CD4-positive, alpha-beta T cell (primary cell): ENCODE measurements at places on chromosomes 6 and 20.

DNA sequence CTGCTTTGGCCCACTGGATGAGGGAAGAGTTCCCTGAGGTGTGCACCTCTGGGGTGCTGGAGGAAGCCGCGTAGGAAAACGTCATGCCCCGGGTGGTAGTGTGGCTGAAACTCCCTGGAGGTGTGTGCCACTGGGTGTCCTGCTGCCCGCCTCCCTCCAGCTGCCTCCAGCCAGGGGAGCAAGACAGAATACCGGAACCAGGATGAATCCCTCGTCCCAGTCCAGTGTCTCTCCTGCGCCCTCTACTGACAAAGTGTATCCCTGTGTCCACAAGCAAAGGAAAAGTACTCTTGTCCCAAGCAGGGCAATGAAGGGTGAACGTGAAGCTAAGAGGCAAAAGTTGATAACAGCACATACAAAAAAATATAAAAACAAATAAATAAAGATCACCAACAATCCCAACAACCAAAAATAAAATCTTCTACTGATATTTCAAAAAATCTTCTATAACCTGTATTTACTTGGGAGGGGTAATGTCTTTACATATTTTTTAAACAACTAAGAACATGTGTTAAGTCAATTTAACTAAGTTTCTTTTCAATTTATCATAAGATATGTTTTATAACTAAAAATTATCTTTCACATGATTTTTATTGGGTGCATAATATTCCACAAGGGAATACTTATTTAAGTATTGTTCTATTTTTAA, 437.6 kb downstream of the MAFB start:
- no peak for DNase-seq

DNA sequence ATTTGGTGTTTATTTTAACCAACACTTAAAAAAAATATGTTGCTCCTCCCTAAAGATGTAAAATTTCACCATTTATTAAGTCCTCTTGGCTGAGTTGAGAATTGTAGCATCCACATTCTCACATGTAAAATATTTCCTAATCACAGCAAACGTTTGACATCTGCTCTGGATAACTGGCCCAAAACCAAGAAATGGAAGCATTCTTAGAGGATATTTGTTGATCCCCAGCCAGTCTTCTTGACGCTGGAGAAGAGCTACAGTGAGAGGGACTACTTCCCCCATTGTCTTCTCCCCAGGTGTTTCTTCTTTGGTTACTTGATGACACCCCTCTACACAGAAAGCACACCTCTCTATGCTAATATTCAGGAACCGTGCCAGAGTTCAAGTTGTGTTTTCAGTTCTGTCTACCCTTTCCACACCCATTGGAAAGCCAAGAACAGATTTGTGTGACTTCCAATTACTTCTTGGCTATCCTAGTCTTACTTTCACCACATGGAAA, 454.5 kb upstream of the JAG1 start:
- no peak for DNase-seq

DNA sequence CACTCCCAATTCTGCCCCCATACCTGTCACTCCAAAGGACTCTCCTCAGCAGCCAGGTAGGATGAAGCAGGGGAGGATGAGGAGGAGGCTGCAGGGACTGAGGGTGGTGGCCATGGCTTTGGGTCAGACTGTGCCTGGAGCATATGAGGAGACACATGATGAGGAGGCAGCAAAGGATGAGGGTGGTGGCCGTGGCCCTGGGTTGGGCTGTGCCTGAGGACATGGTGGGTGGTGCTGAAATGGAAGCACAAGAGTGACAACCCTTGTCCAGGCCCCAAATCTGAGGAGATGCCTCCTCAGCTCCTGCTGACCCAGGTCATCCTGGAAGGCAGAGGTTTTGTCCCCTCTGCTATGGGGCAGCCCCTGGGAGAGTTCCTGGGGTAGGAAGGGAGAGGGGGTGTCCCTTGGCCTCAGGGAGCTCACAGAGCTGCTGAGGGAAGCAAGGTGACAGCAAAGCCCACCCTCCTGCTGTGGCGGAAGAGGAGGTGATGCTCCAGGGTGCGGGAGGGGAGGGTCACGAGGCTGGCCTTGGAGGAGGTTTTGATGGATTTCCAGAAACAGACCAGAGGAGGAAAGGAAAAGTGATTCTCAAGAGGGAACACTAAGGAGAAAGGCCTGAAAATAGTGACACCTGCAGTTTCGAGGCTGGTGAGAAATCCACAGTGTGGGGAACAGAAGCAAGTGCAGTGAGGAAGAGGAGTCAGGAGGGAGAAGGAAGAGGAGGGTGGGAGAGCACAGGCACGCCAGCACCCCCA, 4.6 kb downstream of the RAET1G start:
- no peak for DNase-seq

DNA sequence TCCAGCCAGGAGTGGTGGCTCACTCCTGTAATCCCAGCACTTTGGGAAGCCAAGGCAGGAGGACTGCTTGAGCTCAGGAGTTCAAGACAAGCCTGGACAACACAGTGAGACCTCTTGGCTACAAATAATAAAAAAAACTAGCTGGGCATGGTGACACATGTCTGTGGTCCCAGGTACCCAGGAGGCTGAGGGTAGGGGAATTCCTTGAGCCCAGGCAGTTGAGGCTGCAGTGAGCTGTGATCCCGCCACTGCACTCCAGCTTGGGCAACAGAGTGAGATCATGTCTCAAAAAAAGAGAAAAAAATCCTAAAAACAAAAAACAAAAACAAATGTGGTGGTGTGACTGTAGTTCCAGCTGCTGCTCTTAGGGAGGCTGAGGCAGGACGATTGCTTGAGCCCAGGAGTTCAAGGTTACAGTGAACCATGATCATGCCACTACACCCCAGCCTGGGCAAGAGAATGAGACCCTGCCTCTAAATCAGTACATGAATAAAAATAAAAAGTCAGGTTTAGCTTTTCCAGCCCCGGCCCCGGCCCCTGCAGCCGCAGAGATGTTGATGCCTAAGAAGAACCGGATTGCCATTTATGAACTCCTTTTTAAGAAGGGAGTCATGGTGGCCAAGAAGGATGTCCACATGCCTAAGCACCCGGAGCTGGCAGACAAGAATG, 13.5 kb upstream of the SNRPC start:
- DNase-seq = no peak

DNA sequence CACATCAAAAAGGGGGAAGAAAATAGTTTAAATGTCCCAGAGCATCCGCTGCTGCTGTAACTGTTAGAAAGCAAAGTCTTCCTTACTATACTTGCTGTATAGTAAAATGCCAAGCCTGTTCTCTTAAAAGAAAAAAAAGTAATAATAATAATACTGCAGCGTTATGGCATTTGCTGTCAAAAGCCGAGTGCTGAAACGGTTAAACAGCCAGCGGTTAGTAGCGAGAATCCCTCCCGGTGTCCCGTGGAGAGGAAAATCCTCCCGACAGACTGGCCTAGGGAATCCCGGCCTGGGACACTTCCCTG, 19.5 kb upstream of the NFATC2 start:
- no peak for DNase-seq

DNA sequence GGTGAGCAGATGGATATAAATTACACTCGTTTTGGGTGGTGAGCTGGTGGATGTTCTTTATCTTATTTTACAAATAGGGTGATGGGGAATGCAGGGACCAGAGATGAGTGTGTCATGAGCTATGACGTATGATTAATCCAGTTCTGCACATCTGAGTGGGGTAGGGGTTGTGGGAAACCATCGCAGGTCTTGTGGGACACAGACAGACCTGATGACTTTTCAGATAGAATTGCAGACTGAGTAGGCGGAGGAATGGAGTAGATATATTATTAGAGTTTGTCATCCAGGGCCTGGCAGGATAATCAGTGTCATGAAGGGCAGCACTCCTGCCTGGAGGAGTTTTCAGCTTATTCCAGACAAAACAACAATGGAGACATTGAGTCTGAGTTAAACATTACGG, 12.9 kb upstream of the DSP start:
- no peak for DNase-seq

- DNase-seq = no peak
Measured at GRCh38 chr20:25196786-25197120, 1.2 kb downstream of the ENTPD6 start.

DNA sequence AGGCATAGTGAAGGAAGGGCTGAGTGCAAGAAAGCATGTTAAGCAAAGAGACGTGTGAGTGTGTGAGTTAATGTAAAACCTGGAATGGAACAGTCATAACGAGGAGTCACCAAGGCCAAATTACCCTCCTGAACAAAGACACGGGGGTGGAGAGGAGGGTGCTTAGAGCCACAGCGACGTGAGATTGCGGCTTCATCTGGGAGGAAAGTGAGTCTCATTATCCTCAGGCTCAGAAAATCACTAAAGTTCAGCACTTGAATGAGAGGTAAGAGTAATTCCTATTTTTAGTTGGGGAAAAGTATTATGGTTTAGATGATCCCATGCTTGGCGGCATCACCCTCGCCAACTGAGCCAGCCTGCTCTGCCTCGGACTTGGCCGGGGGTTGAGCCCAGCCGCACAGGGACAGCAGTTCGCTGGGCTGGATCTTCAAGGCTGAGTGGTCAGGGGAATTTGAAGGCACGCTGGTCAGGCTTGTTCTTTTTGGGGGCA, 136.6 kb downstream of the DTNBP1 start:
- no peak for DNase-seq

- DNase-seq = no peak
Measured at GRCh38 chr20:42572320-42573016, 617.2 kb downstream of the PTPRT start.

- no peak for DNase-seq
Measured at GRCh38 chr6:149168968-149169367, 148.5 kb upstream of the TAB2 start.

- no peak for DNase-seq
Measured at GRCh38 chr6:137248702-137249101, 29.5 kb upstream of the IFNGR1 start.

- no peak for DNase-seq
Measured at GRCh38 chr6:135566311-135567068, 69.0 kb upstream of the AHI1 start.

GRCh38 chr20:60482221-60483008, 524.2 kb downstream of the CDH26 start:
- DNase-seq = no peak

DNA sequence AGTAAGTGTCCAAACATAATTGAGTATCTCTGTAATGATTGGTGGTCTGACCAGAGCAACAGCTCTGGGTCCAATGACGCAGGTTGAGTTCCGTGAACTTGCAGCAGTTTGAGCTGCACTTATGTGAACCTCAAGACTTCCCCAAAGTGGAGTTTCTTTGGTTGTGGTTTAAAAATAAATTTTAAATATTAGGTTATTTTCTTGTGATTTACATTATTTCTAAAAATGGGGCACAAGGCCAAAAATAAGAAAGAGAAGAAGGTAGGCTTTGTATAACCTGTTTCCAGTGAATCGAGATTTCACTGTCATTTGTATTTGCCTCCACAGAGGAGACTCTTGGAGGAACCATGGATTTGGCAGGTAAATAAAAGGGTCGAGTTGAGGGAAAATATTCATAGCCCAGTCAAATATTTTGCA, 166.4 kb upstream of the ZNF217 start:
- DNase-seq = no peak

- DNase-seq = no peak
Measured at GRCh38 chr20:46357030-46357514, 48.8 kb upstream of the CDH22 start.

DNA sequence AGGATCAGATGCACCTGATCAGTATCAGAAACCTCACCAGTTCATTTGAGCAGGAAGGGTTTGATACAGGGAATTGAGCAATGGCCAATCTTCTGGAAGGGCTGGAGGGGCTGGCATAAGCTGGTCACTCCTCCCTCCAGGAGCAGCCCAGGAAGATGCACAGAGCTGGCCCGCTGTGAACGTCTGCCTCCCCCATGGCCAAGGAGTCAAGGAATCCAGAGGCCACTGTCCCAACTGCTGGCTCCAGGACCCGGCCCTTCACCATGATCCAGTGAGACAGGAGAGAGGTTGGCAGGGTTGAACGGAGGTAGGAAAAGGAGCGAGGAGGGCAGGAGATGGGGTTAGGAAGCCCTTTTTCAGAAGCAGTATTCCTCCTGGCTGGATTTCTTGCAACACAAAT, 113.9 kb upstream of the CST7 start:
- no peak for DNase-seq

- no peak for DNase-seq
Measured at GRCh38 chr6:68364271-68364805, 270.7 kb upstream of the ADGRB3 start.

GRCh38 chr20:41848180-41848579, 230.0 kb upstream of the CHD6 start:
- no peak for DNase-seq

GRCh38 chr6:7261852-7262461, 51.0 kb downstream of the SSR1 start:
- no peak for DNase-seq

DNA sequence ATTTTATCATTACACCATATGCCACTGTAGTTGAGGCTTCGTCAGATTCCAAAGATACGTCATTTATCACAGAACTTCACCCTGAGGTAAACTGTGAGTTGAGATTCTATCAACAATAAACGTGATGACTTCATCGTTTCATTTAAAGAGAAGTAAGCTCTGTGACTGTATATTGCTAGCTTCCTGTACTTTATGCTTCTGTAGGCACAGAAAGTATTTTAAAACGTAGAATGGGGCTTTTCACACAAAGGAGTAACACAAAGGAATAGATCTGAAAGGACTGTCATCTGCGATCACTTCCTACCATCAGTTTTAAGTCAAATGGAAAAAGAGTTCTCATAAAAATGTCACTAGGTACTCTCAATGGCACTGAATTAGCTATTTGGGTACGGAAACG, 234.4 kb upstream of the MCHR2 start:
- peak; percentile 16 for DNase-seq

DNA sequence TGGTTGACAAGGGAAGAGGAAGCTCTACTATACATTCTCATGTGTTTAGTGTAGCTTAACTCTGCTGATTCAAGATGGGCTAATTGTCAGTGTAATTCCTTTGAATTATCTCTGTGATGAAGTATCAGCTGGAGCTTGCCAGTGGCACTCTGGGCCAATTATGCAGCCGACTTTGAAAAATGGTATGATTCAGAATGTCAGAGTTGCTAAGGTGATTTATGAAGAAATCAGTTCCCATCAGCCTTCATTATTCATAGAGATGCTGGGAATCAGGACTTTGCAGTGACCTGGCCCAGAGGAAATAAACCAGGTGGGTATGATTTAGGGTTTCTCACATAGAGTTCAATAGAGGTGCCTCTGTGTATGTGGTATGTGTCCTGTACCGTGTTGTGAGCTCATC, 33.4 kb downstream of the KCNS1 start:
- DNase-seq = no peak

DNA sequence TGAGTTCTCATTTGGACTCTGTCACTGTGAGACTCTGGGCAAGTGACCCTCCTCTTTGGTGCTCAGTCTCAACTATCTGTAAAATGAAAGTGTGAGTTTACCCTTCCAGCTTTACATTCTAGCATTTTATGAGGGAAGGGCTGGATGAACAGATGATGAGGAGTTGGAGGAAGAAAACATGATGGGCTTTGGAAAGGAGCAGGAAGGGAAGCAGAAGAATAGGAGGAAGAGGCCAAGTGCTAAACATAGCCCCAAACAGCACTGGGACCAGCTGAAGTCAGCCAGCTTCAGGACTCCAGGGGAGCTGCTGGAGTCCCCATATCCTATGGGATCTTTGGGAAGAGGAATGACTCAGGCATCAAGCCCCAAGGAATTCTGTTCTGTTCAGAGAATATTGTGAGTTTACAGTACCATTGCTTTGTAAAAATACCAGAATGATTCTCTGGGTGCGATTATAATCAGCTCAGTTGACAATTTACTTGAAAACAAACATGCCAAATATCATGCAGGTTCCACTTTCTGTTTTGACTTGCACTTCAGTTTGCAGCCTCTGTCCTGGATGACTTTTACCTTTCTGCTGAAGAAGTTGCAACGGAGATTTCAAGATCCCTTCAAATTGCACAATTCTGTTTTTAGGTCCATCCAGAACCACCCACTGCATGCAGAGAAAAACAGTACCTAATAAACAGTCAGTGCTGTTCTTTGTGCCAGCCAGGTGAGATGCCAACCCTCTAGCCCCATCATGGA, 3.2 kb downstream of the CD40 start:
- no peak for DNase-seq
